ENCODE measurements at places on chromosomes 11 and 22.

DNA sequence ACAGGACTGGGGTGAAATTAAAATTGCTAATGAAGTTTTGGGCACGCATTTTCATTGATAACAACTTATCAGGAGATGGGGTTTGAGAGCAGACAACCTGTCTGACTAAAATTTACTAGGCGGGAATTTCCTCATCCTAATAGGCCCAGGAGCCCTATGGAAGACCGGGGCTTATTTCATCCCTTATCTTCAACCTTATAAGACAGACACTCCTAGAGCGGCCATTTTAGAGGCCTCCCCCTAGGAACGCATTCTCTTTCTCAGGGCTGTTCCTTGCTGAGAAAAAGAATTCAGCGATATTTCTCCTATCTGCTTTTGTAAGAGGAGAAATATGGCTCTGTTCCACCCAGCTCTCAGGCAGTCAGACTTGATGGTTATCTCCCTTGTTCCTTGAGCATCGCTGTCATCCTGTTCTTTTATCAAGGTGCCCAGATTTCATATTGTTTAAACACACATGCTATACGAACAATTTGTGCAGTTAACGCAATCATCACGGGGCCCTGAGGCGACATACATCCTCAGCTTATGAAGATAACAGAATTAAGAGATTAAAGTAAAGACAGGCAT lies 39.3 kb upstream of the ZC3H12C start:
- no peak for DNase-seq

- DNase-seq: peak; percentile 19
Observed at GRCh38 chr11:33110083-33110482, 51.2 kb downstream of the CSTF3 start.

DNA sequence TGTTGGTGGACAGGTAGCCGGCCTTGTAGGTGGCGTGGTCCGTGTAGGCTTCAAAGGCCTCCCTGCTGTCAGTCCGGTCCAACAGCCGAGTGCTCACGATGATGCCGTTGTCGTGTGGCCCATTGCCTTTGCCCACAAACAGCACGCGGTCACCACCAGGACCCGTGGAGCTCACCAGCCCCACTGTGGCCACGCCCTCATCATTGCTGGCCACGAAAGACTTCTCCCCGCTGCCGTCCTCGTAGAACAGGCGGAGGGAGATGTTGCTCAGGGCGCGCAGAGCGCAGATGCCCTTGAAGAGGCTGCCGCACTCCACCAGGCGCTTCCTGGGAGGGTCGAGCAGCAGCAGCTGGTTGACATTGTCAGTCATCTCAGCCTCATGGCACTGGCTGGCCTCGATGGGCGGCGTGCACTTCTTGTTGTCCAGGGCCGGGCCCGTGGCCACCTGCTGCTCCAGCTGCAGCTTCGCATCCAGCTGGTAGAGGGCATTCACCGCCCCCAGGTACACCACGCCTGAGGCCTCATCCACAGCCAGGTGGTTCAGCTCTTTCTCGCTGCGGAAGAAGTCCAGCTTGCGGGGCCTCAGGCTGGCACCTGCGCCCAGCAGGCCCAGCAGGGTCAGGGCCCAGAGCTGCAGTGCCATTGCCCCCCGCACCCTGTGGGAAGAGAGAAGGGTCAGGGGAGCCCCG lies 17.4 kb downstream of the PLXNB2 start:
- DNase-seq: no peak

DNA sequence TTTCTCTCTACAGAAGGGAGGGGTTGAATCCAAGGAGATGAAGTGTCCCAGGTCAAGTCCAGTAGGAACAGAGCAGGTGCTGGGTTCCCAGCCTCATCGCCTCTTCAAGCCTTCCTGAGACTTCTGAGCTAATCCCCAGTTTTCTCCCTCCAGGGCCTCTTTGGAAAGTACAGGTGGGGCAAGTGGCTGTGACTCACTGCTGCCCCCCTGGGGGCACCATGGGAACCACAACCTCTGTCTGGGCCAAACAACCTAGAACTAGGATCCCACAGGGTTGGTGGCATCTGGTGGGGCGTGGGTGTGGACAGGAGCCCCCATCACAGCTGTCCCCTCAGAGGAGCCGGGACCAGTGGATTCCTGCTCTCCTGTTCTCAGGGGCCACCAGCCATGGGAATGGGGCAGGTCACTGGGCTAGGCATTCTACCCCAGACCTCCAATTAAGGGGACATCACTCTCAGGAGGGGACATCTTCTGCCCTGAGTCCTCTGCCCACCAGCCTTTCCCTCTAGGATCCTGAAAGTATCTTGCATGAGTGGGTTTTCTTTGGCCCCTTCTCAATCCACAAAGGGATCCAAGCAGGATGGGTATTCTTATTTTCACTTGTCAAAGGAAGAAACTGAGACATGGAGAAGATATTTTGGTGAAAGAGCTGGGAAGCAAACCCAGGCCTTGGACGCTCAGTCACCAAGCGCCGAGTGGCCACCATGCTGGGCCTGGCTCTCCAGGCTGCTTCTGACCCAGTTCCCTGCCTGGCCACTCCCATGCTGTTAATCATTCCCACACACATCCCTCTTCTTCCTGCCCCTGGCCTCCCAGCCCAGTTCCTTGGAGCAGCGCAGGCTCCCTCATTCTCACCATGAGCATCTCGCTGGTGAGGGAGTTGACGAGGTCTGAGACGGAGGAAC lies 23.8 kb downstream of the LRRC10B start:
- no peak for DNase-seq

GRCh38 chr11:112016765-112017376 lies 8.3 kb upstream of the DLAT start:
- DNase-seq: no peak

- DNase-seq: peak; percentile 80
Observed at GRCh38 chr22:24429411-24430365, 2.3 kb downstream of the ADORA2A start.

DNA sequence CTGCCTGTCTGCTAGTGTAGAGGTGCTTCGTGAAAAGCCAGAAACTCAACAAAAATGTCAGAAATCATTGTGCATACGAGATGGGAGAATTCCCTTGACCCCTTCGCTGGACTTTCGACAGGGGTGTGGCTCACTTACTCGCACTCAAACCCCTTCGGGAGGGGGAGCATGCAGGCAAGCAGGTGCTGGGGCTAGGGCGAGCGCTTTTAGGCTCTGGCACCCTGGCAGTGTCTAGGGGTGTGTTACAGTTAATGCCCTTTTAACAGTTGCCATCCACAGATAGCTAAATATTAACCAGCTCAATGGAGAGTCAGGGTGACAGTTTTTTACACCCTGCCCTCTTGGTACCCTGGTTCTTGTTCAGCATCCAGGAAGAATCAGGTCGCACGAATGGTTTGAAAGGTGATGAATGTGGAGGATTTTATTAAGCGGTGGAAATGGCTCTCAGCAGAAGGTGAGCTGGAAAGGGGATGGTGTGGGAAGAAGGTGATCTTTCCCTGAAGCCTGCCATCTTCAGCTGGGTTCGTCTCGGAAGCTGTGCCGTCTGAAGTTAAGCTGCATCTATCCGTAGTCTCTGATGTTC lies 59.6 kb upstream of the SHANK2 start:
- no peak for DNase-seq

GRCh38 chr11:82883853-82884252 lies 16.4 kb downstream of the PRCP start:
- DNase-seq: no peak

DNA sequence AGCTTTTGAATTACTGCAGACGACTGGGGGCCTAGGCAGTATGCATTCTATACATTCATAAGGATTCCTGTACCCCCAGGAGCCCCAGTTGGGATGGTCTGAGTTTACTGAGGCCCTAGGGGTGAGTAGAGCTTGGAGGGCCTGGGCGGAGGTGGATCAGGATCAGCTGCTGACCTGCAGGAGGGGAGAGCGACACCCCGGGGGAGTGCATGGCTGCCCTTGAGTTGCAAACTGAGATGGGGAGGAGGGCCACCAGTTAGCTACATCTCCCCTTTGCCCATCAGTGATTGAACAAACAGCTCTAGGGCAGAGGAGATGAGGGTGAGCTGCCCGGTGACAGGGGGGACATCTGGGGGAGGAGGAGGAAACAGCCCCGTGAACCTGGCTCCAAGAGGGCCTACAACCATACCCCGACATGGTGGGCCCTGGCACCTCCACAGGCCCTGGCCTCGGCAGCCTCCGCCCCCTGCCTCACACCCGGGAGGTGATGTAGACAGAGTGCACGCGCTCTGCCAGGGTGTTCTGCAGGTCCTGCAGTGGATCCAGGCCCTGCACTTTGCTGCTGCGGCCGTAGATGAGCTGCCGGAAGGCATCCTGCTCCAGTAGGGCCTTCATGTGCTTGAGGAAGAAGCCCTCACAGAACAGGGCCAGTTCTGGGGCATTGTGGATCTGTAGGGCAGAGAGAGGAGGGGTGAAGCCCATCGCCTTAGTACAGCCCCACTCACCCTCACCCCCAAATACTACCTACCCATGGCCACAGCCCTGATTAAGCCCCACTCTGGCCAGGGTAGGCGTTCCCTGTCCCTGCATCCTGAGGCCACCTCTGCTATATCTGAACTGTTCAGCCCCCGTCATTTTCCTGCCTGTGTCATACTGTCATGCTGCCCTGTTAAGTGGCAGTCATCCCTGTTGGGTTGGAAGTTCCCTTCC lies 46.8 kb downstream of the NAT10 start:
- DNase-seq: no peak

GRCh38 chr11:88494848-88495247 lies 157.3 kb upstream of the CTSC start:
- DNase-seq: no peak

GRCh38 chr11:13278609-13279486 lies 1.3 kb downstream of the BMAL1 start:
- peak; percentile 52 for DNase-seq

DNA sequence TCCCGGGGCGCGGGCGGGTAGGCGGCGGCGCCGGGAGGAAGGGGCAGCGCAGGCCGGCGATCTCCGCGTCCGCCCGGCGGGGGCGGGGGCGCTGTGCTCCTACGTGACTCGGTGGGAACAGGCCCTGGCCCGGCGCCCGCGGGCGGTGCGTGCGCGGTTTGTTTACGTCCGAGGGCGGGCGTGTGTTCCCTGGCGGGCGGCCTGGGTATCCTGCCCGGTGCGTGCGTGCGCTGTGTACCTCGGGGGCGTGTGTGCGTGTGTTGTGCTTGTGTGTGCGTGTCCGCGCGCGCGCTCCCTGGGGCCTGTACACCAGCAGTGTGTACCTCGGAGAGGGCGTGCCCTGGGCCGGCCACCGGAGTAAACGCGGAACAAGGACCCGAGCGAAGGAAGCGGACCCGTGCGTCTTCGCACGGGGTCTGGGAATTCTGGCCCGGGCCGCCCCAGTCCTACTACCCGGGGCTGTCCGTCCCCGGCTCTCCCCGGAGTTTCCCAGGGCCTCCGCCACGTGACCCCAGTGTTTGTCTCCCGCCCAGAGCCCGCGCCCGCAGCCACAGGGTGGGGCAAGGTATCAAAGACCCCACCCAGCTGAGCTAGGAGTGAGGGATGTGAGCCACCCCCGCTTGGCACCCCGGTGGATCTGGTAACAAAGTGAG lies 769 bp downstream of the MAFF start:
- peak; percentile 71 for DNase-seq

DNA sequence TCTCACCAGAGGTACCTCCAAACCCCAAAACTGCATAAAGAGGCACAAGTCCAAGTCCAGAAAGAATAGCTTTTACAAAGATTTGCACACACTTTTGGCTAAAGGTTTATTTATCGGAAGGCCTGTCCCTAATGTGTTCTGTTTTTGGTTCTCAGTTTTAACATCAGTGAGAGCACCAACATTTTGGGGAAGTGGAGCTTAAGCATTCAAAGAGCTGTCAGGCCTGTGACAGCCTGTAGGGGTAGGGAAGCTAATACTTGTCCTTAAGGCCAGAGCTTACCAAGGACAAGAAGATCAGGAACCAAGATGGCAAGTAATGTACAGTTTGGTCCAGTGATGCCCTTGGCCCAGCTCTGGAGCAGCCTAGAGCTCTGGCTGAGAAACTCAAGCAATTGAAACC lies 38.9 kb upstream of the SCUBE2 start:
- DNase-seq: no peak

GRCh38 chr11:61701242-61701886 lies 21.2 kb downstream of the DAGLA start:
- peak; percentile 56 for DNase-seq

DNA sequence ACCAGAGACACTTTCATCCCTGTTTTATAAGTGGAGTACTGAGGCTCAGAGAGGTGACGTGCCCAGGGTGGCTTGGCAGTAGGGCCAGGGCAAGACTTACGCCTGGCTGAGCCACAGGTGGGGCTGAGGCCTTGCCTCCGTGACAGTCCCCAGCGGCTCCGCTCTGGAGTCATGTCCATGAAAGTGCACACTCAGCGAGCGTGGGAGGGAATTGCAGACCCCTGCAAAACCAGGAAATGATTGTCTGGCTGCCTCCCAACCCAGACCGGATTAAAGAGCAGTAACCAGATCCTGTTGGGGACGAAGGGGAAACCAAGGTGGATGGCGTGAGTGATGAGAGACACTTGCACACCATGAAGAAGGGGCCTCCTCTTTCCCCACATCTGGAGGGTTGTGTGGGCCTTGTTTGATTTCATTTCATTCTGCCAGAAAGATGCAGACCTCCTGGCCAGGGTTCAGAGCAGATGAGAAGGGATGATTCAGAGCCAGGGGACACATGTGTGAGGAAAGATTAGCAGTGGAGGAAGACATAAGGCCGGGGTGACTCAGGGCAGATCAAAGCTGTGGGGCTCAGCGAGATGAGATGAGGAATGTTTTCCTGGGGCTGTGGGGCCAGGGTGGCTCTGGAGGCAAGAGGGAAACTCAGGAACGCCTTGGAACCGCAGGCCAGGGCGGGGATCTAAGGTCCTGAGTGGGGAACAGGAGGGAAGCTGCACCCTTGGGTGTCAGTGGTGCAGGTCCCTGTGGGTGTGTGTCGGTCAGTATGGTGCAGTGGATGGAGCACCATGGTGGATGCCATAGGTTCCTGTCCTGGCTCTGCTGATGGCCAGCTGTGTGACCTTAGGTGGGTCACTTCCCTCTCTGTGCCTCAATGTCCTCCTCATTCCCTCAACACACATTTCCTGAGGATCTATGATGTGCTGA lies 29.9 kb upstream of the LRRC32 start:
- DNase-seq: no peak

GRCh38 chr11:45209000-45209879 lies 62.8 kb downstream of the PRDM11 start:
- DNase-seq: no peak

DNA sequence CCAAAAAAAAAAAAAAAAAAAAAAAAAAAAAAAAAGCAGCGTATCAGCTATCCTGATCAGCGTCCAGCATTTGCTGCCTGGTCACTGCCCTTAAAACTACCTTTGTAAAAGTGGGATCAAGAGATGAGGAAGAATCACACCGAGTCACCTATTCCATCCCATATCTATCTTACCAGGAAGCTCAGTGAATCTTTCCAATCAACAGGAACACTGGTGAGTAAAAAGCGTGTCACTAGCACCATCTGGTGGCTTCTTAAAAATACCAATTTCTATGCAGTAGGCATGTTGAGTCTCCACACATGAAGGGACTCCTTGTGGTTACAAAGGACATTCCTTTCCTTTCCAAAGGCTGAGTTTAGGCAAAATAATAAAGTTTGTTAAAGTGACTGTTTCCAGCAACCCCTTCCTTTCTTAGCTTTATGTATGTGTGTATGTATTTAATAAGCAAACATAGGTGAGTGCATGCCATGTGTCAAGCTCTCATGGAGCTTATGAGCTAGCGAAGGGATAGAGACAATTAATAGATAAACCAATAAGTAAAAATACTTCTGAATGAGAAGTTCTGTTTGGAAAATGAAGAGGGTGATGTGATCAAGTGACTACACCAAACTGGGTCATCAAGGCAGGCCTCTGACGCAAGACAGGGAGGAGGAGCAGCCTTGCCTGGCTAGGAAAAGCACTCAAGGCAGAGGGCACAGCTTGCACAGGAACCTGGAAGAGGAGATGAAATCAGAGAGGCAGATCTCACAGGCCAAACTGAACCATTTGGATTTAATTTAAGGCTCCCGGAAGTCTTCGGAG lies 13.9 kb upstream of the TP53AIP1 start:
- DNase-seq: no peak

GRCh38 chr11:33667819-33668467 lies 32.7 kb downstream of the C11orf91 start:
- no peak for DNase-seq

All from glutamatergic neuron (in vitro differentiated cells).